ENCODE measurements at places on chromosomes 11 and 22.
A peak's percentile ranks its signal among the peaks of the same experiment; 100 is the strongest.

DNA sequence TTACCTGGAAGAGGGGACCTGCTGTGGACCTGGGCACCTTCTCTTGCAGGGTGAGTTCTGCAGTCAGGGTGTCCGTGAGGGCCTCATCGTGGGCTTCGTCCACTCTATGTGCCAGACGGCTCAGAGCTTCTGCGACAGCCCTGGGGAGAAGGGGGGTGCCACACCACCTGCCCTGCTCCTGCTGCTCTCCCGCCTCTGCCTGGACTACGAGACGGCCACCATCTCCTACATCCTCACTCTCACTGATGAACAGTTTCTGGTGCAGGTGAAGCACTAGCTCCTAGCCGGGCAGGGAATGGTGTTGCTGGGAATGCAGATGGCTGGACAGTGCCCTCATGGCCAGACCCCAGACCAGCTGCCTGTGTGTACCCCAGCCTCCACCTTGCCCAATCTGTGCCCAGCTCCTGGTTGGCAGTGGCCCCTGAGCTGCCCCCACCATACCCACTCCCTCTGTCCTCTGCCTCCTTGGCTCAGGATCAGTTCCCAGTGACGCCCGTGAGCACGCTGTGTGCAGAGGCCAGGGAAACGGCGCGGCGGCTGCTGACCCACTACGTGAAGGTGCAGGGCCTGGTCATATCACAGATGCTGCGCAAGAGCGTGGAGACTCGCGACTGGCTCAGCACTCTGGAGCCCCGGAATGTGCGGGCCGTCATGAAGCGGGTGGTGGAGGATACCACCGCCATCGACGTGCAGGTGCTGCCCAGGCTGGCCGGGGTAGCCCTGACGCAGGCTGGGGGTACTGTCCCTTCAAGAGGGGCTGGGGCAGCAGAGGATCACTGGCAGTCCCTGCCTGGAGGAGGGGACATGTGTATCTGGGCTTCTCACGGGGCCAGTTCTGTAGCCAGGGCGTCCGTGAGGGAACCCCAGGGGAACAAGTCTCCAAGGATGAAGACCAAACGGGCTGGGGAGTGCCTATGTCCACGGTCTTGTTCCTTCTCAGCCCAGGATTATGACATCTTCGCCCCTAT is 2.2 kb upstream of the TM7SF2 start:
- no peak for DNase-seq

- peak; percentile 30 for DNase-seq
Measured at GRCh38 chr22:19766511-19767426, 6.2 kb downstream of the TBX1 start.

DNA sequence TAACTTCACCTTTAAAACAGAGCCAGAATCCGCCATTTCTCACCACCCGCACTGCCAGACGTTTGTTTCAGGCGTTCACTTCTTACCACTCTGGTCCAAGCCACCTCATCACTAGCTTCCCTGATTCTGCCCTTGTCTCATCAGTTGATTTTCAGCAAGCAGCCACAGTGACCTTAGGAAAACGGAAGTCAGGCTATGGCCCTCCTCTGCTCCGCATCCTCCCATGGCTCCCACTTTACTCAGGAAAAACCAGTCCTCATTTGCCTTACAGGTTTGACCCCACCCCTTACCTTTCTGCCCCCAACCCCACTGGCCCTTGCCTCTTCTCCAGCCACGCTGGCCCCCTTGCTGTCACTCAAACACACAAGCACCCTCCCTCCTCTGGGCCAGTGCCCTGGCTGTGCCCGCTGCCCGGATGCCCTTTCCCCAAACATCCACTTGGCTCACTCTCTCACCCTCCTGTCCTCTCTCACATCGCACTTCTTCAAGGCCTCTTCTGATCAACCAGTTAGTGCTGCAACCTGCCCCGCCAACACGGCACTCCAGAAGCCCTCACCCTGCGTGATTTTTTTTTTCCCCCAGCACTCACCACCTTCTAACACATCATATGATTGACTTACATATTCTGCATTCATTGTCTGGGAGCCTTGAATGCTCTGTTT is 18.9 kb downstream of the TPST2 start:
- DNase-seq: no peak

DNA sequence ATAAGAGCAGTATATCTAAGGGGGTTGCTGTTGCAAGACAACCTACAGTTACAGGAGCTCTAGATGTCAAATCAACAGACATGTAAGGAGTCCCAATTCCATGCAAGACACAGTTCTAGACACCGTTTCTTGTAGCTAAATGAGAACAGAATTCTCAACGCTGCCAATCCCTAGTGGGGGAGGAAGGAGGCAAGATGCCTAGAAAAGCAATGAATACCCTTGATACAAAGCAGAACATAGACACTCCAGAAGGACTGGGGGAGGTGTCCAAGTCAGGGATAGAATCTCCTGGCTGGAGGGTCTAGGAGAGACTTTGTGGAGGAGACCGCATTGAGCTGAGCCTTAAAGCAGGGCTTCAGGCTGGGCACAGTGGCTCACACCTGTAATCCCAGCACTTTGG is 280.2 kb downstream of the BUD13 start:
- no peak for DNase-seq

GRCh38 chr11:108727665-108728064 is 62.8 kb downstream of the DDX10 start:
- DNase-seq: no peak

DNA sequence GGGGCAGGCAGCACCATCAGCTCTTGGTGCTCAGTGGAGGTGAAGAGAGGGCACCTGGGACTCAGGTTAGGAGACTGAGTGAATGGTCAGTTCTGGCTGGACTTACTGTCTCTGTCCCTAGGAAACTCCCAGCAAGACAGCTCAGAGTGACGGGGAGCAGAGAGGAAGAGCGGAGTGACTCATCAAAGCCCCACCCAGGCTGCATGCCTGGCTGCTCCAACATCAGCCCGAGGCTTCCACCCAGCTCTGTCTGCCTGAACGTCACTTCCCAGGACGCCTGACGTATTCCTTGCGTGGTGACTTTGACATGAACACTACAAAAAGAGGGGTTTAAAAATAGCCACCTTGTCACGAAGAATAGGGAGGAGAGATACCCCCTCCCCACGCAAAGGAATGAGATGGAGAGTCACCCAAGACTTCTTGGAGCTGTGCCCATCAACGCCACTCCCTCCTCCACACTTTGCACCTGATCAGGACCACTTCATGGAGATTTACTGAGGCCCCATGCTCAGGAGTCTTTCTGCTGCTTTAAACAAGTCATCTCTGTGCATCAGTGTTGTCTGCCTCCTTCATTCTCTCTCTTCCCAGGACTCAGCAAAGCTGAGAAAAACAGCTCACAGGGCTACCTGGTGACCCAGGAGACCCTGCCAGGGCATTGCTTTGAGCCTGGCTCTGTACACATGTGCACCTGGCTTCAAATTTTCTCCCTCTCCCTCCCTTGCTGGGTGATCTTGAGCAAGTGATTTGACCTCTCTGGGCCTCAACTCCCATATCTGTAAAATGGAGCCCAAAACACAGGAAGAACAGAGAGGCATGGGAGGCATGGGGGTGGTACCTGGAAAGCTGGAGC is 83.1 kb downstream of the MN1 start:
- DNase-seq: no peak

DNA sequence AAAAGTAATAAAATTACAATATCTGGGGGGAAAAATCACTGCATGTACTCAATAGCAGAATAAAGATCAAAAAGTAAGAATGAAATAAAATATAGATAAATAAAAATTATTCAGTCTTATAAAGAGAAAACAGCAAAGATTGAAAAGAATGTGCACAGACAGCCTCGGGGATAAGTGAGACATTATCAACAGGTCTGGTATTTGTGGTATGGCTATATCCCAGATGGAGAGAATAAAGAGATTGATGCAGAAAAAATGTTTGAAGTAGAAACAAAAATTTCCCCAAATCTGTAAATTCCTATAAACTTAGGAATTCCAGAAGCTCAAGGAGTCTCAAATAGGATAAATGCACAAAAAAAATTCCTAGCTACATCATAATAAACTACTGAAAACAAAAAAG is 74.5 kb upstream of the LUZP2 start:
- DNase-seq: no peak

DNA sequence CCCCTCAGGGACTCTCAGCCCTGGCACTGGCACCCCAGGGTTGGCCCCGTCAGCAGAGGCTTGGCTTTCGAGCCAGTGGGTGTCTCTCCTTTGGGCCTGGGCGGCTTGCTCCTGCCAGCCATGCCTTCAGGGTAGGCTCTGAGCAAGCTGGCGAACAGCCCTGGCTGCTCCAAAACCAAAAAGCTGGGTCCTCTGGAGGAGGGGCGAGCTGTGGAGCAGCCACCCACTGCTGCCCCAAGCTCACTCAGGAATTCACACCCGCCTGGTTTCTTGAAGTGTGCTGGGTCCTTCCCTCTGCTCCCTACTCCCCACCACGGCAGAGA is 6.2 kb downstream of the YDJC start:
- DNase-seq: no peak

DNA sequence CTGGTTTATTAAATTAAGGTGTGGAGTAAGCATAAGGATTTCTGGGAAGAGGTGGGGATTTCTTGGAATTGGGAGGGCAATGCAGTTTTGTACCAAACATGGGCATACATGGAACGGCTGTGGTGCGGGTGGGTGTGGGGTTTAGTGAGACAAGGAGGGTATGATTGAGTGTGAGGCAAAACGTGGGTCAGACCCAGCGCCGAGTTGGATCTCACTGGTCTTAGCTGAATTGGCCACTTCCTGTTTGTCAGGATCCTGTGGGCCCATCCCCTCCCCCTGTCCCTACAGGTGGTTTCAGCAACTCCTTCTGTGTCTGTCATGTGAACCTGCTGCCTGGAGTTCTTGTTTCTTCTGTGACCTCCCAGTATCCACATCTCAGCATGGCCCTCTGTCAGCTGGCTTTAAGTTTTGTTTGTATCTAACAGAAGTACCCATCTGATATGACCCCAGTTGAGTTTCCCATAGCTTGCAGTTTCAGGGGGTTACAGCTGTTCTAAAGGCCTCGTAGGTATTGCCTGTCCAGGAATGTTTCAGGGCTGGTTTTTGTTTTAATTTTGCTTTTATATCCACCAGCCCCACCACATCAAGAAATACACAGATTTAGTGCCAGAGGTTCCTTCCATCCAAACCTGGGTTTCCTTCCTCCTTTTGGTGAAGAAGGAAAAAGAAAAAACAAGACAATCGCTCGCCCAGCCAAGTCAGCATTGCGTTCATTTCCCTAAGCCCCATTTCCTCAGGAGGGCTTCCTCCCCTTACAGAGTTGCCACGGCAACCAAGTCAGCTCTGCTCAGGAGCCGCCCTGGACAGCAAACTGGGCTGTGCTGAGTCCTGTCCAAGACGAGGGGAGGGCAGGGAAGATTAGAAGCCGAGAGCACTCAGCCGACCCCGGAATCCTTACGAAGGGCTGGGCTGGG is 6.0 kb downstream of the APOL1 start:
- peak; percentile 94 for DNase-seq

GRCh38 chr11:72629266-72629665 is 45.0 kb downstream of the PDE2A start:
- no peak for DNase-seq

DNA sequence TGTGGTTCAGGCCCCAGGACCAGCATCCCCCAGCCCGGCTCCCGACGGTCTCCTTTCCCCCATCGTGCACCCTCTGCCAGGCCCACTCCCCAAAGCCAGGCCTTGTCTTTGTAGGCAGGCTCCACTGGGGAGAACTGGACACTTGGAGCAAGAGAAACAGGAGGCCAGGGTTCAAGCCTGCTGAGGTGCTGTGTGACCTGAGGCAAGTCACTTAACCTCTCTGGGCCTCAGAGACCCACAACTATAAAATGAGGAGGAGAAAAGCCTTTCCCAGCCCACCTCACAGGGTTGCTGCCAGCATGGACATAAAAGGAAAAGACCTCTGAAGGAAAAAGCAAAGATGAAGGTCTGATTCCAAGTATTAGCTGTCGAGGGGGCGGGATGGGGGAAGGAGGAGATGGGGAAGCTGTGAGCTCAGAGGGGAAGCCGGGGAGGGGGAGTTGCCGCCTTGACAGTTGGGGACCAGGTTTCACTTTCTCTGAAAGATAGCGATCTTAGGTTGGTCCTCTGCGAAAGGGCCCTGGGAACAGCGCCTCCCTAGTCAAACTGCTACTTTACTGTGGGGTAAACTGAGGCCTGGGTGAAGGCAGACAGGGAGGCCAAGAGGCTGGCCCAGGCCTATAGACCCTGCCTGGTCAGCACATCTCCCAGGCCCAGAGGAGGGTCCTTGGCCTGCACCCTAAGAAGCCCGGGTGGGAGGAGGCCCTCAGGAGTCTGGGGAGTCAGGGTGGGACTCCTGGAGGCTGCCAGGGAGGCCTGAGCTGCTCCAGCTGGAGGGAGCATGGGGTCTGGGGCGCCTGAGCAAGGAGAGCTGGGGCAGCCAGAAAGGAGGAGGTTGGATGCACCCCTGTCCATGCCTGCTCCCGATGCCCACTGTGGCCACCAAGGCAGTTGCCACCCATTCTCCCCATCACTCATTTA is 991 bp upstream of the OSM start:
- DNase-seq: no peak

- peak; percentile 48 for DNase-seq
Measured at GRCh38 chr11:62710001-62710345, 2.5 kb downstream of the GNG3 start.

GRCh38 chr11:27886857-27887256 is 186.6 kb upstream of the BDNF start:
- no peak for DNase-seq

- DNase-seq: no peak
Measured at GRCh38 chr11:76856106-76856505, 4.6 kb upstream of the ACER3 start.

- no peak for DNase-seq
Measured at GRCh38 chr11:119681361-119681910, 47.6 kb downstream of the NECTIN1 start.

GRCh38 chr22:49971232-49972162 is 10.9 kb downstream of the PIM3 start:
- DNase-seq: peak; percentile 7

- DNase-seq: no peak
Measured at GRCh38 chr22:24444729-24445466, 17.5 kb downstream of the ADORA2A start.

DNA sequence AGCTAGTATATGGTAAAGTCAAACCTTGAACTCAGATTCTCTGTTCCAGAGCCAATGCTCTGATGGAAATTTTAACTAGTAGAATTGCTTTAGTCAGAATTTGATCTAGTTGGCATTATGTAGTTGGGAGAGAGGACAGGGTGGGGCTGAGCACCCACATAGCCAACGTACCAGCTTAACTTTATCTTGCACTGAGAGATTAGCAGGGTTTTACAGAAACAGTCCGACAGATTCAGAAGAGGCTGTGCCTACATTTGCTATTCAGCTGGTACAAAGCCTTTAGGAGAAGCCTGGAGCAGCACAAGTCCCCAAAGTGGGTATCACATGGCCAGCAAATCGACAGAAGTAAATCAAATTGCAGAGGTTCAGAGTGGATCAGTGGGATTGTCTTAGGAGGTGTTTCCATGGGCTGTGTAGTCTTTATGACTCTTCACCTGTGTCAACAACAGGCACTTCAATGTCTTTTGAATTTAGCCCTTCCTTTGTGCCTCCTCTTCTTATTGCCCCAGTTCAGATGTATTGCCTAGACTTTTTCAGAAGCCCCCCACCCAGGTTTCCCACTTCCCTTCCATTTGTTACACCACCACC is 7.3 kb upstream of the CSRP3 start:
- no peak for DNase-seq

- no peak for DNase-seq
Measured at GRCh38 chr11:79035881-79036280, 404.9 kb downstream of the TENM4 start.

- no peak for DNase-seq
Measured at GRCh38 chr11:126332221-126332711, 23.2 kb upstream of the ST3GAL4 start.
